SK-N-MC (cell line): ENCODE measurements at places on chromosomes 5 and 9.

DNA sequence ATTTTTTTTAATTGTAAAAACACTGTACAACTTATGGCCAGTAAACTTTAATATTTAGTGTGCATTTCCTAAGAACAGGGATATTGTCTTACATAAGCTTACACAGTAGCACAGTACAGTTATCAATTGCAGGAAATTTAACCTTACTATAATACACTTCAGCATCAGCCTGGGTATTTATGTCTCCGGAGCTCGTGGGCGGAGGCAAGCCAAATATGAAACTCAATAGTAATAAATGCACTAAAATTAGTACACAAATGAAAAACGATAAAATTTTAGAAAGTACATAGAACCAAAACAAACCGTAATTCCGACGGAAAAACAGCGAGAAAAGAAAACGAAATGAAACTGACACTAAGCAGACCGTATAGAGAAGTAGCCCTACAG is 91.2 kb downstream of the ANXA2R start:
- no peak for DNase-seq

DNA sequence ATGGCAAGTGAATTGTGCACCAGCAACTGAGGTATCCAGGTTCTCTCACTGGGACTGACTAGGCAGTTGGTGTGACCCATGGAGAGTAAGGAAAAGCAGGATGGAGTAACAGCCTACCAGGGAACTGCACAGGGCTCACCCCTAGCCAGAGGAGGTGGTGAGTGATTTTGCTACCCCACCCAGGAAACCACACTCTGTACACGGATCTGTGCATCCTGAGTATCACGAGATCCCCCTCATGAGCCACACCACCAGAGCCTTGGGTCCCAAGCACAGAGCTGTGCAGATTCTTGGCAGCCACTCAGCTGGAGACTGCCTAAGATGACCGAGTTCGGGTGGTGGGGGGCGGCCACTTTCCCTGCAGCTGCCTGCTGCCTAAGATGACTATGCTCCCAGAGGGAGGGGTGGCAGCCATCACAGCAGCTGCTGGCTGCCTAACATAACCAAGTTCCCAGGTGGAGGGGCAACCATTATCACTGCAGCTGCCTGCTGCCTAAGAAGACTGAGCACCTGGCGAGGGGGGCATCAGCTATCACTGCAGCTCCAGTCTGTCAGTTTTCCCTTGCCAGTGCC is 48.4 kb upstream of the EFNA5 start:
- no peak for DNase-seq

- no peak for DNase-seq
These were observed 25.8 kb downstream of the NIPAL4 start for GRCh38 chr5:157485811-157486210.

DNA sequence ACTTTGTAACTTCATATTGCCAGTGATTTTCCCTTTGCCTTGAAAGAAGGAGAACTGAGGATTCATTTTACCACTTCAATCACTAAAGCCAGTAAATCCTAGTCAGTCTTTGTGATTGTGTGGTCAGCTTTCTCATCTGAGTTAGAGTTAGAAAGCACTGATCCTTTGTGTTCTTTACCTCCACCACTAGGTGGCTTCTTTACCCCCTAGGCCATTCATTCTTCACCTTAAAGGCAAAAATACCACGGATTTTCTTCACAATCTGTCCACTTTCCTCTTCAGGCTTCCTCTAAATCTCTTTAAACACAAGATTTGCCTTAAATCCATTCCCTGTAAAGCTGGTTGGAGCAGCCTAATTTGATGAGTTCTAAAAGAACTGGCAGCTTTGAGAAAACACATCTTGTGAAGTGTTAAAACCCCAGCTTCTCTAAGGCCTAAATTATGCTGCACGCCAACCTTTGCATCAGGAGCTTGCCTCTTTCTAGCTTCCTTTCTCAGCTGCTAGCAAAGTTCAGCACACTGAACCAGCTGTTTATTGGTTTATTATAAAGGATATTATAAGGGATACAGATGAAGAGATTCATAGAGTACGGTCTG is 20.4 kb downstream of the BDP1 start:
- no peak for DNase-seq

DNA sequence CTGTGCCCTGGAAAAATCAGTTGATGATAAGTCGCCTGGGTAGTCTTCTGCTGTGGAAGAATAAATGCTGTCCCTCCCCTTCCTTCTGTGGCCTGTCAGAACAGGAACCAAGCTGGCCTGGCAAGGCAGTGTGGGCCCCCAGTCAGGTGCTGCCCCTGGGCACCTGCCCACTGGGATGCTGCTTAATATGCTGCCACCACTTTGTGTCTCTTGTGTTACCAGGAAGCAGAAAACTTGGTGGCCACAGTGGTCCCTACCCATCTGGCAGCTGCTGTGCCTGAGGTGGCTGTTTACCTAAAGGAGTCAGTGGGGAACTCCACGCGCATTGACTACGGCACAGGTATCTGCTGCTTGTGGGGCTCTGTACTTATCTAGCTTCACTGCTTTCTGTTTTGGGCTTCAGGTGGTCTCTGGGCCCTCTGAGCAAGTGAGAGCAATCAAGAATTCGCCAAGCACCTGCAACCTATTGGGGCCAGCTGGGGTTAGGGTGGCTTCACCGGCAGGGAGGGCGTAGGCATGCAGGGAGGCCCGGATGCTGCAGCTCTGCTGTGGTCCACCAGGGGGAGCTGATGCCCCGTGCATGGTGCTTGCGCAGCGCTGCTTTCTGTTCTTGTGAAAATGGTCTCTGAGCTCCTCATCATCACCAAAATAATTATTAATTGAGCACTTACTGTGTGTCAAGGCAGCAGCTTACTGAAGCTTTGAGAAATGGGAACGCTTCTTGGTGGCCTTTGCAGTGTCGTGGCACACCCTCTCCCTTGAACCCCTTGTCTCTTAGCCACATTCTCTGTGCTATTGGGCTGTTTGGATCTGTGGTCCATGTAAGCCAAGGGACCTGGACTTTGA is 20.3 kb downstream of the PTPA start:
- DNase-seq = no peak

DNA sequence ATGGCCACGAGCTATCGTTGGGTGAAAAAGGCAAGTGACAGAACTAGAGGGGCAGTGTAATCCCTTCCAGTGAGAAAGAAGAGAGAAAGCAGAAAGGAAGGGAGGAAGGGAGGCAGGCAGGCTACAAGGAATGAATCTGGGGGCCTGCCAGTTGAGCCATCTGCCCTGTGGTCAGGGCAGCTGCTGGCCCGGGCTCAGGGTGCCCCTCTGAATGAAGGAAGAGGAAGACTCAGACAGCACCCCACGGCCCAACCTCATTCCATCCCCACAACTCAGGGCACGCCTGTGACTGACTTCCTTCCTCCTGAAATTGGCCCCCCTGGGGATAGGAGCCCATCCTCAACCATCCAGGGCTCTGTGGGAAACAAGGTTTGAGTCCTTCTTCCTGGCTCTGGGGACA is 20.3 kb upstream of the FLT4 start:
- no peak for DNase-seq

- DNase-seq = no peak
These were observed 122.4 kb downstream of the MVB12B start for GRCh38 chr9:126448865-126449577.

- DNase-seq = no peak
These were observed 272.6 kb downstream of the ENC1 start for GRCh38 chr5:74367934-74368333.

GRCh38 chr5:1633605-1634336 is 110.0 kb upstream of the LPCAT1 start:
- no peak for DNase-seq

GRCh38 chr9:19583890-19584289 is 175.1 kb downstream of the ACER2 start:
- DNase-seq = no peak

- DNase-seq = no peak
These were observed 18.4 kb downstream of the ENG start for GRCh38 chr9:127835991-127836516.

DNA sequence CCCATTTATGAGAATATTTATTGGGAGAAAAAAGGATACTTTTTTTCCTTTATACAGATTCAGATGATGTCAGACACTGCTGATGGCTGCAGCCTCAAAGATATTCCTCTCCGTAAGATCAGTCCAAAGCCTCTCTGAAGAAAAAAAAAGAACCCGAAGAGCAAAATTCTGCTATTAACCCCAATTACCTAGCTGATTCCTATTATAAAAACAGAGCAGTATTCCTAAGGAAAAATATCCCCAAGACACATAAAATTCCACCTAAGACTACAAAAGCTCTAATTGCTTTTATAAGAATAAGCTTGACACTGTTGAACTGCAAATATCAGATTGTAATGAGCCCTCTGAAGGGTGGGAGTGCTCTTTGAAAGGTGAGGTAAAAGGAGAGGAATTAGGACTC is 138.7 kb downstream of the CDH6 start:
- DNase-seq = no peak

- DNase-seq = no peak
These were observed 237.6 kb upstream of the RGMB start for GRCh38 chr5:98535901-98536300.

DNA sequence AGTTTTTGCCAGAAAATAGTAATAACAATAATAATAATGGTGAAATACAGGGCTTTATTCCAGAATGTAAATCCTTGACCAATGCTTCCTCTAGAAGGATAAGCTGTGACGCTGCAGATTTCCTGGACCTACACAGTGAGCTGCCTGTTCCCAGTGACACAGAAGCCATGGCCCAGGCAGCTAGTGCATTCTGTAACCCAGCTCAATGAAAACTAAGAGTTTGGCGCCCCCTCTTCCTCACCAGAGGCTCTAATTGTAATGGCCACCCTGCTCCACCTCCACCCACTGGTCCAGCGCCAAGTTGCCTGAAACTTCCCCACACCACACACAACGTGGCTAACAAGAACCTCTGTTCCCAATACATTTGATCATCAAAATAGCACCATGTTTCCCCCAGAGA is 248.1 kb downstream of the CETN3 start:
- DNase-seq = no peak

GRCh38 chr9:134525070-134525815 is 116.4 kb upstream of the COL5A1 start:
- DNase-seq = no peak

DNA sequence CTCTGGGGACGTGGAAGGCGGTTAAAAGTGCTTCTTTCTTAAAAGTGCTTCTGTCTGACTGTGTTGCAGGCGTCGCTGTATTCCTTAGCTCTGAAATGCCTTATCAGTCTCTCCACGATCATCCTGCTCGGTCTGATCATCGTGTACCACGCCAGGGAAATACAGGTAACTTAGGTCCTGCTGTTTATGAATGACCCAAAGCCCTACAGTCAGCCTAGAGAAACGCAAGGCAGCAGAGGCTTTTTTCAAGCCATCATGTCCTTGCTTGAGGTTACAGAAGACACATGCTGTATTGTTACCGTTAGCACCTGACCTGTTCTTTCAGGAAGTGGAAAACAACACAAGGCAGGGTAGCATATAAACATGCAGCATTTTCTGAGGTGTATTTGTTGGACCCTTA is 2.0 kb downstream of the KCNN2 start:
- no peak for DNase-seq

DNA sequence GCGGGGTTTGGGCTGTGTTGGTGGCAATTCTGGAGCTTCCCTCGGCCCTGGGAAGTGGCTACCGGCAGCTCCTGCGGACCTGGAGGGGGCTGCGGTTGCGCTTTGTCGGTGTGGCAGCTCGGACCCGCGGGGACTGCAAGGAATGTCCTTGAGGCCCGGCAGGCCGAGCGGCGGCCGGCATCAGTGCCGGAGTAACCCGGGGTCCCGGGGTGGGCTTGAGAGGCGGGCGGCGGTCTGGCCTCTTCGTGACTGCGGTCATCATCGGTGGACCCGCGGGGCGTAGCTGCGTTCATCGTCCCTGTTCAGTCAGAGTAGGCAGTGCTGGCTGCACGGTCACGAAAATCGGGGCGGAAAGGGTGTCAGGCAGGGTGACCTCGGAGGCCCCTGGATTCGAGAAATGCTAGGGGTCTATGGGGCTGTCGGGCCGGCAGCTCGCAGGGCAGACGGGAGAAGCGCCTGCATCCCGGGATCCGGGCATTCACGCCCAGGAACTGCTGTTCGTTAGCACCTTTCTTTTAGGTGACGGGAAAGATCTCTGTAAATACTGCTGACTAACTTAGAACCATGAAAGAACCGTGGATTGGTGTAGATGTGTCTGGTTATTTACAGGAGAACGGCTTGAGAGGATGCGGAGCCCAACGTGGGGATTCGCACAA is 474 bp downstream of the HMGCR start:
- DNase-seq = no peak

DNA sequence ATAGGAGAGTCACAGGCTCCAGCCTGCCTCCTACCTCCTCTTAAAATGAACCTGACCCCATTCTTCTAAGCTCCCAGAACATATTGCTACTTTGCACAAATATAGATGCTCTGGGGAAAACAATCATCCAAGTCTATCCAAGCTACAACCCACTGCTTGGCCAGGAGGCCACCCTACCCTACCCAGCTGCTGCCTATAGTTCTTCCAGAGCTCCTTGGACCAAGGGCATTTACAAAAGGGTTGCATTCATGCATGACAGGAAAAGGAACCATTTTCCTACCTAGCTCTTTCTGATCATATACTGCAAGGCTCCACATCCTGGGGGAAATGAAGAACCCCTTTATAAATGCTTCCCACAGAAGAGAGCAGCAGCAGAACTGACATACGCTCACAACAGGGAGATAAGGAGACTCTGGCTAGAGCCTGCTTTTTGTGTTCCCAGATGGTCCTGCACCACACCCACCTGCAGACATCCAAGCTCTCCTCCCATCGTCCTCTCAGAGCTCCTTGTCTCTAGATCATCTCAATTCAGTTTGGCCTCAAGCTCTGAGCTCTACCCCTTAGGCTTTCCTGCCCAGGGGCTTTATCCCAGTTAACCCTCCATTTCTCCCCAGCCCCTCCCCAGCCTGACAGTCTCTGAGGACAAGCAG is 185.5 kb downstream of the SPOCK1 start:
- no peak for DNase-seq

GRCh38 chr9:91474656-91475055 is 51.0 kb upstream of the NFIL3 start:
- no peak for DNase-seq

GRCh38 chr9:83622939-83623678 is at the start of gene IDNK:
Gene IDNK, plus strand, starts transcription at chr9:83623143. Its CDS starts 29 bp downstream, at chr9:83623172.
- DNase-seq = no peak

DNA sequence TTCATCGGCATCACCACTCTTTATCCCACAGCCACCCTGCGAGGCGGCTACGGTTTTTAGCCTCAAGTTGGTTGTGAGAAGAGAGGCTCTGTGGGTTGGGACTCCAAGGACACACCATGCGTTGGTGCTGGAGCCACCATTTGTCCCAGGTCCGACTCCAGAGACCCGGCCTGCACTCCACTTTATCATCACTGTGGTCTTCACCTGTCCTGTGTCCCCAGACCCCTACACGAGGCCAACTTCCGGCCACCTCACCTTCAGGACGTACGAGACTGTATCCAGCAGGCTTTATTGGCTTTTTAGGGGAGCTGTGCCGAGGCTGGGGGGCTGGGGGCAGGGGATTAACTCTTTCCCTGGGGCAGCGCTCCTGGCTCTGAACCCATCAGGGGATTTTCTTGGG is 55.0 kb downstream of the GTF3C4 start:
- DNase-seq = no peak

- DNase-seq = no peak
These were observed 72.2 kb downstream of the SHB start for GRCh38 chr9:37996819-37997217.

DNA sequence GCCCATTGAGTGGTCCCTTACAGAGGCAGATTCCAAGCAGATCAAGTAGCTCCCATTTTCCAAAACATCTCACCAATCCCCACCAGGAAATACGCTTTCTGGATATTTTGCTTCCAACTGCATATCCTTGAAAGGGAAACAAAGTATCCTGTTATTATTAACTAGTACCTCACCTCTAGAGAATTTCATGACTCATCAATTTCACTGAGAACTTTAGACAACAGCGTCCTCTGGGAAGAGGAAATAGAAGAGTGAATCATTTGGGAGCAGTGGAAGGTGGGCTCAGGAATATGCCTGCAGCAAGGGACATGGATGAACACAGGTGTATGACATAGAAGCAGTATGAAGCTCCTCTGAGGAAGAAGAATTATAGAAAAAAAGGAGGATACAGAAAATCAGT is 186.7 kb downstream of the MARCHF11 start:
- DNase-seq = no peak
